ENCODE measurements at places on chromosomes 12 and 14. TPM values are rescaled to one million over a fixed set of nuclear protein-coding genes. Genes with fewer than 3 reads are reported as not detected.

Gene RNASE3
- polyA plus RNA-seq: 1.9 TPM

Gene FOXG1
- polyA plus RNA-seq: 0.11 TPM

Gene ADAM20
- 0.28 TPM for polyA plus RNA-seq

Gene ADSS1
- polyA plus RNA-seq: 16.6 TPM

Gene PRB4
- not detected for polyA plus RNA-seq

Gene ANKS1B
- polyA plus RNA-seq: 14.0 TPM

Gene PRH1
- polyA plus RNA-seq: 17.2 TPM

Gene MYRFL
- polyA plus RNA-seq: 0.93 TPM

Gene NXPH4
- polyA plus RNA-seq: 0.80 TPM

Gene ACOT6
- polyA plus RNA-seq: not detected

Gene EXOC3L4
- 4.4 TPM for polyA plus RNA-seq

- no peak for DNase-seq
These were observed 15.5 kb upstream of the COL2A1 start for GRCh38 chr12:48019639-48020265.

DNA sequence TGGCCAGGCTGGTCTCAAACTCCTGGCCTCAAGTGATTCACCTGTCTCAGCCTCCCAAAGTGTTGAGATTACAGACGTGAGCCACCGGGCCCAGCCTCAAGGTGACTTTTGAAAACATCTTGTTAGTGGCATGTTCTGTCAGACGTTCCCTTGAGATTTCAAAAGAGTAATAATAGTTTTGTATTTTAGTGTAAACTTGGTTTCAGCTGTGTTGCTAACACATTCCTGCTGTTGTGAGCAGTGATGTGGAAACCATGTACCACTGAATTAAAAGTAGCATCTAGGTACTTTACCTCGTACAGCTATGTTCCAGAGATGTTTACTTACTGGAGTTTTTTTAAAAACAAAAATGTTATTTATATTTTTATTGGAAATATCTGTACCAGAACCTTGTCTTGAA is 111.3 kb downstream of the AEBP2 start:
- no peak for DNase-seq

GRCh38 chr12:76152181-76152807 is 67.8 kb upstream of the NAP1L1 start:
- DNase-seq: no peak

- DNase-seq: no peak
These were observed 3.6 kb upstream of the IGFBP6 start for GRCh38 chr12:53093777-53094393.

DNA sequence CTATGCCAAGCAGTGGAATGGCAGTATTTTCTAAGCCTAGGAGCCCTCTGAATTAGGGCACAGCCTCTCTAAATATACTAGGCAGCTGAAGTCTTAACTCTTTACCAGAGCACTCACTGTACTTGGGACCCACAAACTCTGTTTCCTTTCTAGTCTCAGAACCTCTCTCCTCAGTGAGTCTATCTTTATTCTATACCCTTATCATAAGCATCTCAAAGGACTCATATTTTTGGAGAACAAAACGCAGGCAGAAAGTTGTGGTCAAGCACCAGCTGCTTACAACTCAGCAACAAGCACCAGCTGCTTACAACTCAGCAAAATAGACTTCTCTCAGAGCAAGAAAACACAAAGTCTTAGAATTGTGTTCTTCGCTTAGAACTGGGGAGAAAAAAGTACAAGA is 993 bp downstream of the CCDC196 start:
- no peak for DNase-seq

- DNase-seq: no peak
These were observed 141.3 kb downstream of the KLHL28 start for GRCh38 chr14:44820230-44820964.

GRCh38 chr12:66786531-66787308 is 107.8 kb upstream of the GRIP1 start:
- no peak for DNase-seq

GRCh38 chr14:95495538-95496025 is 20.9 kb downstream of the SYNE3 start:
- DNase-seq: no peak

- no peak for DNase-seq
These were observed 2.3 kb downstream of the ANKRD9 start for GRCh38 chr14:102507081-102507856.

DNA sequence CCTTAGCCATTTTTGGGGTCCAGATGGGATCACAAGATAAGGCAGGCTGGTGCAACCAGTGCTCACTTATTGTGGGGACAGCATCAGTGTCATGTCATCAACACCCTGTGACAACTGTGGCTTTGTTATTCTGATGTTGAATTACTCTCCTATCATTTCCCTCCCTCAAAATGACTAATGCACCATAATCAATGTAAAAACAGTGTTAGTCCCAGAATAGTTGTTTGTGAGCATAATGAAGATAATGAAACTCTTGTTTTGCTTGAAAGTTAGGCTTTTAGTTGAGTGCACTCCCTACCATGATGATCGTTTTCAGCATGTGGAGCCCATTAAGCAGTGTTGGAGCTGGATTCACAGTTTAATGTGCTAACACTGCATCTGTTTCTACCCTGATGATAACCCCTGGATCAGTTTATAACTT is 151.4 kb downstream of the TMTC2 start:
- DNase-seq: no peak

DNA sequence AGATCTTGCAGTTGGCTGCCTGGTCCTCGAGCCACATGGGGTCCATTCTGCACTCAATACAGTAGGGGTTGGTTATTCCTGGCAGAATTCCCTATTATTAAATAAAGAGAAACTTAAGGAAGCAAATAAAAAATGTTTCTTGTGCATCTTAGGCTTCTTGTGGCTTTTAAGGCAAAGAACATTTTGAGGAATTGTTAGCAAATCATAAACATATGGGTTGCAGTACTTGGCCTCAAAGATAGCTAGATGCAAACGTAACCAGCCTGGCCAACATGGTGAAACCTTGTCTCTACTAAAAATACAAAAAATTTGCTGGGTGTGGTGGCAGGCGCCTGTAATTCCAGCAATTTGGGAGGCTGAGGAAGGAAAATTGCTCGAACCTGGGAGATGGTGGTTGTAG is 50.8 kb upstream of the KCNA5 start:
- no peak for DNase-seq

DNA sequence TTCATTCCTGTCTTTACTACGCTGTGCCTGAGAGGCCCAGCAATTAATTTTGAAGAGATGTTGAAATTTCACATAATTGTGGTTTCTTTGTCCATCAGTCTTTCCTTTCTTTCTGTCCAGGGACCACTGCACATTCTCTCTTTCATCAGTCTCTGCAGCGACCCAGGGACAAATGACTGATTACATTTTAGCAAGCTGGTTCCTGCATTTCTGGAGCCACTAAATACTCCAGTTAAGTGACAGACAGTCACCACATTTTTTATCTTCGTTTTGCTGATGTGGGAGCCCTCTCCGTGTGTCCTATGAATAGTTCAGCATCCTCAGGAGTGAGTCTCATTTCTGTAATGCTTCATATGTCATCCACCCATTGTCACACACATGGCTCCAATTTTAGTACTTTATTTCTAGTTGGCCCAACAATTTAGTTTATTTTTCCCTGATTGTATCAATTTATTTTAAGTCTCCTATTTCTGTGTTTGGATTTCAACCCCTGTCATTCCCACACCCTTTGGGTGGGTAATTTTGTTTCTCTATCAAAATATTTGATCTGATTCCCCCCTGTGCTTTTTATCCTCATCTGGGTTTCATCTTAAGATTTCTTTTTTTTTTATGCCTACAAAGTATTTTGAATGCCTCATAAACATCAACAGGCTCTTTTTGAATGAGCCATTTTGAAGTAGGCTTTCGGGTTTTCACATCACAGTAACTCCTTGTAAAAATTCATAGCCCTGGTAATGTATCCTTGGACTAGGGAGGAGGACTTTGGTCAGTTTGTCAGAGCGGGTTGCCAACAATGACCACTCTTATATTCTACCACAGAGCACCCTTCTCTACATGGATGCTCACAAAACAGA is 1196.5 kb downstream of the GALC start:
- DNase-seq: no peak

- DNase-seq: no peak
These were observed 40.6 kb downstream of the SLC15A4 start for GRCh38 chr12:128783129-128783574.

GRCh38 chr12:68743356-68743755 is 2.6 kb upstream of the SLC35E3 start:
- DNase-seq: no peak

DNA sequence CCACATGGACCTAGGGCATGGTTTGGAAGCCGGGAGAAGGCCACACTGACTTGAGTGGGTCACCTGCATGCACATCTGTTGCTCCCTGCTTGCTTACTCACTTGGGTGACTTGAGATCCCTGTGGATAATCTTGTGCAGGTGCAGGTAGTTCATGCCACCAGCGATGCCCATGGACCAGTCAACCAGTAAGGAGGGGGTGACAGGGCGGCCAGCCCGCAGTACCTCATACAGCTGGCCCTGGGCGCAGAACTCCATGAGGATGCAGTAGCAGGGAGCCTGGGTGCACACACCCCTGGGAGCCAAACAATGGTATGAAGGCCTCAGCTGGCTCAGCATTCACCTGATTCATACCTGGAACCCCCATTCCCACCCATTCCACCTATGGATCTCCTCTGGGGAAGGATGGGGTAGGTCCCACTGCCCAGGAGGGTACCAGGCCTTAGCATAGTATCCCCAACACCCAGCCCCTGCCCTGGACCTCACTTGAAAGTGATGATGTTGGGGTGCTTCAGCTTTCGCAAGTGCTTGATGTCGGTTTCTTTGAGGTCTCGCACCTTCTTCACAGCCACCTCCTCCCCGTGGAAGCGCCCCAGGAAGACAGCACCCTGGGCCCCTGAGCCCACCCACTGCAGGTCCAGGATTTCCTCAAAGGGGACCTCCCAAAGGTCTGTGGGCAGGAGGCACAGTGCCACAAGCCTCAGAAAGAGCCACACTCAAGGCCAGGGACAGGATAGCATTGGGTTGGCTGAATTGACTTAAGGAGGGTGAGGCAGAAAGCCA is 13.1 kb downstream of the MAP3K12 start:
- no peak for DNase-seq

- no peak for DNase-seq
These were observed 2.2 kb downstream of the BTBD7 start for GRCh38 chr14:93330609-93331000.

- no peak for DNase-seq
These were observed 154.4 kb downstream of the KCNK10 start for GRCh38 chr14:88168498-88169165.

- no peak for DNase-seq
These were observed 219.5 kb upstream of the OTX2 start for GRCh38 chr14:57029620-57030253.

GRCh38 chr14:27642251-27642866 is 1044.5 kb upstream of the NOVA1 start:
- no peak for DNase-seq

DNA sequence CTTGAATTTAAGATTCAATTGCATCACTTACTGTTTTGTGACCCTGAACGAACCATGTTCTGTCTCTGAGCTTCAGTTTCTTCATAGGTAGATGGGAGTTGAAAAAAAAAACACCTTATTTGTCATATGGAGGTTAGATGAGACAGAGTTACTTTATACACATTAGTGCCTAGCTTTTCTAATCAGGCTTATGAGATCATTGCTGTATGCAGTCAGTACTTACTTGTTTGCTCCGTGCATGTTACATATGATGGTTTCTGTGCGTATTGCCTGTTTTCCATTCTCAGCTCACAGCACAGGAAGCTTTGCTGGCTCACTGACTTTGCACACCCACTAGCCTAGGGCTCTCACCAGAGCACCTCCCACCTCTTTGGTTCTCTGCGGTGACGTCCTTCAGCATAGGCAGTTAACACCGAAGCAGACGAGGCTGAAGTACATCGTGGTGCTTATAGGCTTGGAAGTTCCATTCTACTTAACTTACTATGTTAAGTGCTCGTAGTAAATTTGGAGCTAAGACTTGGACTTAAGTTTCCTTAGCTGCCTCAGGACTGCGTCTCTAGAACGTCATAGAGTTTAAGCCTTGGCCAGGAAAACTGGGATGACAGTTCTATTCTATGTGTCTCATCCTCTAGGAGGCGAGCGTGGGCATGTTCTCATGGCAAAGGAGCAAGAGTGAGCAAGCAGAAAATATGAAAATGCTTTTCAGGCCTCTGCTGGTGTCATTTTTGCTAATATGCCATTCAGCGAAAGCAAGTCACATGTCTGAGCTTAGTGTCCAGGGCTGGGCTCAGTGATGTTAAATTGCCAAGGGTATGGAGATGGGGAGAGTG is 57.3 kb downstream of the NRXN3 start:
- DNase-seq: no peak

- DNase-seq: no peak
These were observed 303.4 kb downstream of the KCNC2 start for GRCh38 chr12:74906224-74906623.

- no peak for DNase-seq
These were observed 2.6 kb downstream of the SIX4 start for GRCh38 chr14:60721326-60722106.

GRCh38 chr14:65622703-65623102 is 210.2 kb downstream of the FUT8 start:
- DNase-seq: no peak

DNA sequence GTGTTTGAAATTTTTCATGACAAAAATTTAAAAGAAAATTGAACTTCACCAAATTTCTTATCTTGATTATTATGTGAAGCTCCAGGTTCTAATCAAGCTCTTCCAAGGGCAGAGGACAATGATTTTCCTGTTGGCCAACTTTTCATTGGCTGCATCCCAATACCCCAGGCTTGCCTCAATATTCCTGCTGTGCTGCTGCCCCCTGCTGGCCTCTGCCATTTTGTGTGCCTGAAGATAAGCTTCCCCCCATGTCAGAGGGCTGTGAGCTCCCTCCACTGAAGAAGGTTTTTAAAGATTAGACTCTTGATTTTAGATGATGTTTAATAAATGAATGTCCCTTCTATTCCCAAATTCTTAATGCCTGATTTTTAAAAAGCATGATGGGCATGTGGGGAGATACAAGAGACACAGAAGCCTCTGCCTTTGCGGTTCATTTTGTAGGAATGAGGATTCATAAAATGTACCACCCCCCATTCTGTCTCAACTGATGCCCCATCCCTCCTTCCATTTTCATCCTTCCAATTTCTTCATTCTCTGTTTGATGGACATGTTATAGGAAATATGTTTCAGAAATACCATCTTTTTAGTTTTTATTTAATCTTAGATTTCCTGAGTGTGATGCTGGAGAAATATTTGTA is 76.7 kb upstream of the RGS6 start:
- DNase-seq: peak; percentile 49

GRCh38 chr12:3896801-3897351 is 23.7 kb upstream of the PARP11 start:
- DNase-seq: no peak

- DNase-seq: no peak
These were observed 170.8 kb downstream of the EGLN3 start for GRCh38 chr14:33780035-33780434.

GRCh38 chr14:66365388-66365787 is 120.8 kb upstream of the CCDC196 start:
- DNase-seq: no peak

- DNase-seq: no peak
These were observed 259.2 kb upstream of the CRY1 start for GRCh38 chr12:107352347-107353081.

DNA sequence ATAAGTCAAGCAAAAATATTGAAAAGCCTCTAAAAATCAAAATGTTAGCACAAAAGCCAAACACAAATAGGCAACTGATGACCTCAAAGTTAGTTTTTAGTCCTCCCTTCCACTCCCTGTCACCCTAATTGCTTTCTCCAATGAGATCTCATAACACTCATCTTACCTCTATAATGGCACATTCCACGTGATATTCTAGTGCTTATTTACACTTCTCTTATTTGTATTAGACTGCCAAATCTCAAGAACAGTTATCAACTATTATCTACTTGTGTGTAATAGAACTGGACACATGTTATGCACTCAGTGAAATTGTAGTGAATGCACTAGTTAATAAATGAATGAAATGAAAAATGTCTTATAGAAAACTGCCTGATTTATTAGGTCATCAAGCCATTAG is 55.5 kb upstream of the AVPR1A start:
- DNase-seq: no peak
